GM12865 (cell line): ENCODE measurements at places on chromosomes 16 and 17.

GRCh38 chr16:65917466-65917865, 449.0 kb upstream of the CDH5 start:
- DNase-seq, result no peak

DNA sequence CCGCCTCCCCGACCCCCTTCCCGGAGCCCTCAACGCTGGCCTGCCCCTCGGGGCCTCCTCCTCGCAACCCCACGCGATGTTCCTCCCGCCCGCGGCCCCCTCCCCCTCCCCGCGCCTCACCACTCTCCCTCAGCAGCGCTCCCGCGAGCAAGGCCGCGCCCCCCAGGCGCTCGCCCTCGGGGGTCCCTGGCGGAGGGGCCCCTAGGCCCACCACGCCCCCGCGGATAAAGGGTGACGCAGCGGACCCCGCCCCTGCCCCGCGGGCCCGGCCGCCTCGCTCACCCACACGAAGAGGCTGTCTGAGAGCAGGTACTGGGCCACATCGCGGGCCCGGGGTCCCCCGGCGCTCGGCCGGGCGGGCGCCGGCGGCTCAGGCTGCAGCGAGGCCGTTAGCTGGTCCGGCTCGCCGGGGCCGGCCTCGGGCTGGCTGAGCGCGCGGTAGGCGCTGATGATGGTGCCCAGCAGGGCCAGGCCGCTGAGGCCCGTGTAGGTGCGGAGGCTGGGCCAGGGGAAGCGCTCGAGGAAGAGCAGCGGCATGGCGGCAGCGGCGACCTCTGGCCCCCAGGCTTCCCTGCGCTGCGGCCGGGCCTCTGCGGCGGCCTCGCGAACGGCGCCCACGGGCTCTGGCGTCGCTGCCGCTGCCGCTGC, 430 bp downstream of the AMFR start:
- no peak for DNase-seq

DNA sequence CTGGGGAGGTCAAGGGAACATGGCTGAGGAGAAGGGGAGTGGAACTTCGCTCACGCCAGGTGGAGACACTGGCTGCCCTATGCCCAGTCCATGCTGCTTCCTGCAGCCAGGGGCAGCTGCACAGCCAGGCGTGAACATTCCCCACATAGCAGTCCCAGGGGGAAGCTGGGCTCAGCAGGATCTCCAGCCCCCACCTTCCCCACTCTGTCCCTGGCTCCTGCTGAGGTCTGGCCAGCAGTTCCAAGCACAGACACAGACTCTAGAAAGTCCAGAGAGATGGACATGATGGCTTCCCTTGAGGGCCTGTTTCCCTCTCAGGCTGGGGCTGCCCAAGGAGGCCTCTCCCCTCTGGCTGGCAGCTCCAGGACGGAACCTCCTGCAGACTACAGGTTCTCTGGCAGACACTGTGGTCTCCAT, 9.3 kb downstream of the JUP start:
- DNase-seq, result no peak

- DNase-seq, result peak; percentile 55
Observed at GRCh38 chr16:4693956-4694641, 737 bp downstream of the NUDT16L1 start.

GRCh38 chr16:82991966-82992675, 365.4 kb downstream of the CDH13 start:
- DNase-seq, result no peak

GRCh38 chr17:61616783-61617182, 25.8 kb upstream of the NACA2 start:
- no peak for DNase-seq

GRCh38 chr17:38978180-38978579, 11.0 kb upstream of the FBXO47 start:
- DNase-seq, result no peak

GRCh38 chr16:87740441-87740840, 25.3 kb downstream of the KLHDC4 start:
- DNase-seq, result no peak

GRCh38 chr17:17346428-17347233, 43.5 kb downstream of the NT5M start:
- no peak for DNase-seq

DNA sequence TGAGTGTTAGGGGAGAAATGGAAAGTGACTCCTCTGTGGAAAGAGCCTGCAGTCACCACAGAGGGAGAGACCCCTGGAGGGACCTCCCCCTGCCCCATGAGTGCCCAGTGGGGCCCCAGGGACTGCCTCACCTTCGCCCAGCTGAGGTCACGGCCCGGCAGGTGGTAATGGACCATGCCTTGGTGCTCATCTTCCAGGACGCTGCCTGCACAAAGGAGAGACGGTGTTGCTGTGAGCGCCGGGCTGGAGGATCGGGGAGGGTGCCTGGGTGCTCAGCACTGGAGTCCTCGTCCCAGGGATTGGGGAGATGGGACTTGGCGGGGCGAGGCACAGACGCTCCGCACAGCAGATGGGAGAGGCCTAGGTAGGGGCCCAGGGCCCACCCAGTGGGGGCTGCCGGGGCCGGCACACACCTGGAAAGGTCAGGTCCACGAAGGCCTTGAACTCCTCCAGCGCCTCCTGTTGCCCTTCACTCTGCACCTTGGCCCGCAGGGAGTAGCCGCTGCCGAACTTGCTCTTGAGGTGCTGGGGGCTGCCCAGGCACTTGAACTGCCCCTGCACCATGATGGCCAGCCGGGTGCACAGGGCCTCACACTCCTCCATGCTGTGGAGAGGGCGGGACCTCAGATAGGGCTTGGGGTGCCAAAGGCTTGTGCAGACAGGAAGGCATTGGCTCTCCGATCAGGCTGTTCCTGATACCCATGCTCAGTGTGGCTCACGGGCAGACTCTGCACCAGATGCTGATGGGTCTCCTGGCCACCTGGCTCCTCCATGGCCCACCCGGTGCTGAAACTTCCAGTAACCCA, 9.7 kb upstream of the RNPS1 start:
- no peak for DNase-seq

DNA sequence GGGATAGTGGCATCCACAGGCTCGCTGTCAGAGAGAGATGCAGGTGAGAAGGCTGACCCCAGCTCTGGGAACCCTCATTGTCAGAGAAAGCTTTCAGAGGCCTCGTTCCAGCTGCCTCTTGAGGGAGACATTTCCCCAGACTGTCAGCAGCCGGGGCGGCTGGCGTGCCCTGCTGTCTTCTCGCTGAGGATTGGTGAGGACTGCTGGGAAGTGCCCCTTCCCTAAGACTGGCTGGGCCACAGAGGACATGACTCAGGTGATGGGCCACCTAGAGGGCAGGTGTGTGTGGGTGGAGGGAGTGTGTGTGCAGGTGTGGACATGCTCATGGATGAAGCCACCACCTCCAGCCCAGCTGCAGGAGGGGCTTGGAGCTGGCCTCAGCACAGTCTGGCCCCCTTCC, 25.3 kb downstream of the SPACA3 start:
- DNase-seq, result no peak

DNA sequence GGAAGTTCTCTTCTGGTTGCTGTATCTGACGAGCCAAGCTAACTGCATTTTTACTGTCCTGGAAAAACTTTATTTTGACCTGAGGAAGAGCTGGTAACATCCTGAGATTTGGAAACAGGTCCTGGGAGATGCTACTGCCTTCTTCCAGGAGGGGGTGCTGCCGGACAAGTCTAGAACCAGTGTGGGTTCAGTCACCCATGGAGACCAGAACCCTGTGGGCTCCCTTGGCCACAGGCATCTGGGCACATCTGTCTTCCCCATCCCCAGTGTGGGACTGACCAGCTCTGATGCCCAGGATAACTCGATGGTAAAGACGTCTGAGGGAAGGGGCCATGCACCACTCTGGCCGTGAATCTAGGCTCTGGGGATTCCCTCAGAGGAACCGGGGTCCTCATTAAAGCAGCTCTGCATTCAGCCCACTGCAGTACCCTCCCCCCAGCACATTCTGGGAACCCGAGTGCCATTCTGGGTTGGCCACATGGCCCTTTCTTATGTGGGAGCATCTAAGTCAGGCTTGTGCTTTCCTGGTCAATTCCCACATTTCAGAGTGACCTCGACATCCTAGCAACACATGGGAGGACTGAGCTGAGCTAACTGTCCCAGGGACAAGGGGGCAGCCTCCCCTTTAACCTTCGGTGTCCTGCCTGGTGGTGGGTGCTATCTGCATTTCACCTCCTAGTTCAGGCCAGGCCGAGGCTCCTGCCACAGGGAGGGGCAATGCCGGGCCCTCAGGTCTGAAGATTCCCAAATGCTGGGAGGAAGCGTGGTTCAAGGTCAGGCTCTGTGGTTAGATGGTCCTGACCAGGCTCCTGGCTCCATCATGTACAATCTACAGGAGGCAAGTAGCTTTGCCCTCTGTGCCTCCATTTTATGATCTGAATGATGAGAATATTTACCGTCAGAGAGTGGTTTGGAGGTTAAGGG, 6.4 kb downstream of the C16orf86 start:
- peak; percentile 80 for DNase-seq

DNA sequence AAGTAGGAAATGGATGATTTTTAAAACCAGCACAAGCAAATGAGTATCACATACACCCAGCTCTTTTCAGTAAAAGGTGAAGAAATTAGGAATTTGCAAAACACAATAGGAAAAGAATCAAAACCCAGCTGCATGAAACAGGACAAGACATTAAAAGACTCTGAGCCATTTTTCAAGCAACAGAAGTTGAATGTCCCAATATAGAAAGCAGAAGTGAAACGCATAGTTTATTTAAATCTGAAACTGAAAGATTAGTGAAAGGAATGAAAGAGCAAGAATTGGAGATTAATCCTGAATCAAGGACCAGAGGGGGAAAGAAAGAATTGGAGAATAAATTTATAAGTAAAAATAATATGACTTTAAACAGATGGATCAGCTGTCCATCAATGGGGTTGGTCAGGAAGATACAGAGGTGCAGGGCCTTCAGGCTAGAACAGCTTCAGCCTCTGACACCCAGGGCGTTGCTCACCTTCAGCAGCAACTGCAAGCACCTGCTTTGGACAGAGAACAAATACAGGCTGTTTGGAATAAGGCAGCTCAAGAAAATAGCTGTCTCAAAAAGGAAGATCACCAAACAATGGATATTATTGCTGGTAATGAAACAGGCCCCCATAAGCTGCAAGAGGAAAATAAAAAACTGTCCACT, 3.9 kb upstream of the ARHGAP17 start:
- DNase-seq, result peak; percentile 56

DNA sequence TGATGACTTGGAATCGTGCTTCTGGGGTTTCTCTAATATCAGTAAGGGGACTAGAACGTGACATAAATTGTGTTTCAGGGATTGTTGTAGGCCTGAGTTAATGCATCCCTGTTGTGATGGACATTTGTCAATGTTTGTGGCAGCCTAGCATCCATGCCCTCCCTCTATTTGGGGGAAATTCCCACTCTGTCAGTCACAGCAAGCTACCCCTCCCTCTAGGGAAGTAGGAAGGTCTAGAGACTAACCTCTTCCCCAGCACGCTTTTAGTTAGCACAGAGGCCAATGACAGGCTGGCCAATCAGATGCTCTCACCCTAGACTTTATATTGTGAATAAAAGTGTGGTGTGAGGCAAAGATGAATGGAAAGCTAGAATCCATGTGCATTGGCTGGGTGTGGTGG, 32.4 kb upstream of the NF1 start:
- DNase-seq, result no peak

DNA sequence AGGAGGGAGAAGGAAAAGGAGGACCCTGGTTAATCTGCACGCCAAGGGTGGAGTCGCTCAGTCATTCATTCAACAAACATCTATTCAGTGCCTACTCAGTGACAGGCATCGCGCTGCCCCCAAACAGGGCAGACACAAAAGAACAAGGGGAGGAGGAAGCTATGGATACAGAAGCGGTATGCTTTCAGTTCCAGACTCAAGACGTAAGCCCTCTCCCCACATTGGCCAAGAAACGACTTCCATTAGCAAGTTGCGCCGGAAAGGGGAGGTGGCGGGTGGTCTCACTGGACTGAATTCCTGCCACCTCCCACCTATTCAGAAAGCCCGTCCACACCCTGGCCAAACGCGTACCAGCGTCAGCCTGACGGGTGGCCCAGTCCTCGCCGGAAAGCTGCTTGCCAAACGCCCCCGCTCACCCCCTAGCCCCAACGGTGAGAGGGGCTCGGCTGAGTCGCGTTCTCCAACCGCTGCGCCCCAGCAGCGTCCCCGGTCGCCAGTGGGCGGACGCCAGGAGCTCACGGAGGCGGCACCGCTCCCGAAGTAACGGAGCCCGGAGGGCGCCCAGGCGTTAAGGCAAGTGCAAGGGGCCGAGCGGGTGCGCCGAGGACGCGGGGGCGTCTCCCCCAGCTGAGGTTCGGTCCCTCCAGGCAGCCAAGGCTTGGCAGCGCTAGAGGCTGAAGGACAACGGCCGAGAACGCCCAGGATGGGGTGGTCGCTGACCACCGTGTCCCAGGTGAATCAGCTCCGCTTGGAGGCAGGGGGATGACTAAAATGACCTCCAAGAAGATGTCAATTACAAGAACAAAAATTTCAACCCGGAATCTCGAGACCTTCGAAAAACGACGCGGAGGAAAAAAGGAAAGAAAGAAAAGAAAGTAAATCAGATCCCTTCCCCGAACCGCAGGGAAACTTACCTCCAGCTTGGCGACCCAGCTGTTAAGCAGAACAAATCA, 470.7 kb downstream of the SOX9 start:
- DNase-seq, result no peak

- no peak for DNase-seq
Observed at GRCh38 chr16:30621765-30622164, 11.6 kb upstream of the ZNF689 start.

DNA sequence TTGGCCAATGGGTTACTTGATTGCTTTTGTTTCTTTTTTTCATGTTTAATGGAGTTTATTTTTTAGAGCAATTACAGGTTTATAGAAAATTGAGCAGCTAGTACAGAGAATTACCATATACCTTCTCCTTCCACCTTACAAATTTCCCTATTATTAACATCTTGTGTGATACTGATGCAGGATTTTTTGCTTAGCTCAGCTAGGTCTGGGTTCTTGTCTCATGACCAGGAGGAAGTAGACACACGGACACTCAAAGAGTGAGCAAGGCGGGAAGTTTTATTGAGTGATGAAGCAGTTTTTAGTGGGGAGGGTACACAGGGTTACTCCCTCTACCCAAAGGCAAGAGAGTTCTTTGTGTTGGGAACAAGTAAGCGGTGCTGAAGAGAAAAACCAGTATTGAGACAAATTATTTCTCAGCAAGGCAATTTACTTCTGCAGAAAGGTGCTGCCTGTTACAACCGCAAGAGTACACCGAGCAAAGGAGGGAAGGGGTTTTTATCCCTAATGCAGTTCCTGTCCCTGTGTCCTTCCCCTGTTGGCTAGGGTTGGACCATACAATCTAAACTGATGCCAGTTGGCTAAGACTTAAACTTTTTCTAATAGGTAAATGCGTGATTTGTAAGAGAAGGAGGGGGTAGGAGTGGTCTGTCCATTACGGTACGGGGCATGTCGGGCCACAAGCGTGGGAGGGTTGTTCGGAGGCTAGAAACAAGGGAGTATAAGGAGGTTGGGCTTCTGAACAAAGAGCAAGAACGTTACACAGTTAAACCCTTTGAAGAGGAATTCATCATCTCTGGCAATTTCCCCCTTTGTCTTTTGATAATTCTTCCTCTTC, 26.9 kb downstream of the SEC14L1 start:
- DNase-seq, result no peak

- DNase-seq, result no peak
Observed at GRCh38 chr17:7707858-7708750, 3.1 kb downstream of the EFNB3 start.

- no peak for DNase-seq
Observed at GRCh38 chr17:514584-514983, 162.0 kb upstream of the RPH3AL start.

GRCh38 chr17:28774206-28774605, 30.4 kb downstream of the TRAF4 start:
- DNase-seq, result no peak
